ENCODE measurements at places on chromosomes 7 and 10. TPM values are rescaled to one million over a fixed set of nuclear protein-coding genes. Genes with fewer than 3 reads are reported as not detected.

DNA sequence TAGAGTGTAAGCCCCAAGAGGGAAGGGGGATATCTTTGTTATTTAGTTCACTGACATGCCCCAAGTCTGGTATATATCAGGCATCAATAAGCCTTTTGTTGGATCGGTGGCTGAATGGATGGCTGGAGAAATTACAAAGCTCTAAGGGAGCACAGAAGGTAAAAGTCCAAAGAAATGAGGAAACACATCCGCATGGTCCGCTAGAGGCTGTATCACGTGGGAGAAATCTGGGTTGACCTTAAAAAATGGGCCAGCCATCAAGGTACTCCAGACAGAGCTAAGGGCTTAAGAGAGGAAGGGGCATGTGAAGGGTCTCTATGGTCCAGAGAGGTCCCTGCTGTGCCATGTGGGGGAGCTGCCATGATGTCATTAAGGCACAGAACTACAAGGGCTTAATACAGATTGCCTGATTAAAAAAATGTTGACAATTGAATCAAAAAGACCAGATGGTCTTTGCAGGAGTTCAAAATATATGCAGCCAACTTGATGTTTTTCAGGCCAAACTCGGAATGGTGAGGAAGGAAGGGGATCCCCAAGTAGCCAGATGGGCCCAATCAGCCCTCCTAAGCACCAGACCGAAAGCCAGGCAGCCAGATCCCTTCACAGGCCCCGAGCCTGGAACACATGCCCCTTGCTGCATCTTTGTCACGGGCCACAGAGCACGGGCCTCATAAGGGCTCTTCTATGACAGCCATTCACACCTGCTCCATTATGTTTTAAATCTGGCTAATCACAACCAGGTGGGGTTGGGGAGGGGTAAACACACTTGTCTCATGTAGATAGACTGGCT, 31.9 kb downstream of the SCRN1 start:
- DNase-seq, result no peak

DNA sequence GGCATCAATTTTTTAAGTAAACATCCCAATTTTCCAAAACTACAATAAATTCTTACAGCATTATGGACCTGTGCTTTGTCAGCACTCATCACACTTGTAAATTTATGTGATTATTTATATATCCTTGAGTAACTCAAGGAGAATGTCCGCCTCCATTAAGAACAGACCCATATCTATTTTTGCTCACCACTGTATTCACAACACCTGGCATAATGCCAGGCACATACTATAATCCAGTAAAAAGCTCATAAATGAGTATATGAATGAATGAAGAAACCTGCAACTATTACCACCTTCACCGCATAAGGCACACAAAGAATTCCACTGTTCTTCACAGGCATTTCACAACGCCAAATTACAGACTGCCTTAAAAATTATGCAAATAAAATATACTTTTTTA, 46.9 kb downstream of the MINDY3 start:
- no peak for DNase-seq

DNA sequence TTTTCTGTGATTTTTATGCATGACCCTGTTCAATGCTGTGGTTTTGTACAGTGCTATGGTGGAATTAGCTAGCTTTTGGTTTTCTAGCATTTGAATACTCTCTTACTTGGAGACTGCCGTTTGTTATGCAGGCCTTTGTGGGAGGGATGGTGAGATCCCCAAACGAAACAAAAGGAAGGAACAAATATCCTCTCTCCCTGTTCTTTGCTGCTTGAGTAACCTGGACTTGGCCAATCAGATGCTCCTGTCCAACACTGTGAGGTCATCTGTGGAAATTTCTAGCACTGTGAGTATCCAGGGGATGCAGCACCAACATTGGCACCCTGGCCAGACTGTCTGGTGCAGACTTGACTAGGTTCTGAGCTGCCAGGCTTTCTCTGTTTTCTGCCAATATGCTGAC, 314.4 kb downstream of the ANKRD30A start:
- DNase-seq, result no peak

GRCh38 chr7:116582806-116583444, 58.1 kb downstream of the CAV1 start:
- DNase-seq, result no peak

DNA sequence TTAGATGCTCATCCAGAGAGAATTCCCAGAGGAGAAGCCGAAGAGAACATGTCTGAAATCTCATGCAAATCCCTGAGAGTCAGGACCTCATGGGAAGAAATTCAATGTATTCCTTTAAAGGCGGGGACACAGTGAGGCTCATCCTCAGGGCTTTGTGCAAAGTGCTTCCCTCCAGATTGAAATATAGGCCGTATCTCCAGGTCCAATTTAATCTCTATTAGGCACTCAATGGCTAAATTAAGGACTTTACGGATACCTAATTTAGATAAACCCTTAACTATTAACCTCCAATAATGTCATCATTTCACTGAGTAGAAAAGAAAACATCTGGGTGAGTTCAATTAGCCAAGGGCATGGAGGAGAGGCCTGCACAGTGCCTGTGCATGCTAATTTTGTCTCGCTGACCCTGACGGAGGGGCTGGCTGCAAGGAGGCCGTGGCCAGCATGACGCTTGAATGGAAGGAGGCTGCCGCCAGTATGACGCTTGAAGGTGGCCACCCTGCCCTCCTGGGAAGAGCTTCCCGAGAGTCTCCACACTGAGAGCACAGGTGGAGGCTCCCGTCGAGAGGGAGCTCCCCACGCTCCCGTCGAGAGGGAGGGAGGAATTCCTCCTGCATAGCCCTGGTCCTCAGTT, 287.6 kb downstream of the ADARB2 start:
- DNase-seq, result no peak

DNA sequence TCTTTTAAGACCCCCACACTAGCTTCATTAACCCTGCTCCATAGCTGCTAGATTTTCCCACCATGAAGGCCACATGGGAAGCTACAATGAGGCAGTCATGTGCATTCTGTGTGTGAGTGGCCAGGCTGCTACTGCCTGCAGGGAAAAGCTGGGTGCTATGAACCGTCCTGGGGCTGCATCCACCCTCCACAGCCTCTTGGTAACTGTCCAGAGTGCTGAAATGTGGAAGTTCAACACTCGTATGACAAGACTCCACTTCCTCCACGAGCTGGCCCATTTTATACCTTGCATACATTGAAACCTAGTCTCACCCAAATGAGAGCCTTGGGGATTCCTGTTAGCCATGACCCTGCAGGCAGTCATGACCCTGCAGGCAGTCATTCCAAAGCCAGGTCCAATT, 59.4 kb downstream of the CUZD1 start:
- peak; percentile 34 for DNase-seq

DNA sequence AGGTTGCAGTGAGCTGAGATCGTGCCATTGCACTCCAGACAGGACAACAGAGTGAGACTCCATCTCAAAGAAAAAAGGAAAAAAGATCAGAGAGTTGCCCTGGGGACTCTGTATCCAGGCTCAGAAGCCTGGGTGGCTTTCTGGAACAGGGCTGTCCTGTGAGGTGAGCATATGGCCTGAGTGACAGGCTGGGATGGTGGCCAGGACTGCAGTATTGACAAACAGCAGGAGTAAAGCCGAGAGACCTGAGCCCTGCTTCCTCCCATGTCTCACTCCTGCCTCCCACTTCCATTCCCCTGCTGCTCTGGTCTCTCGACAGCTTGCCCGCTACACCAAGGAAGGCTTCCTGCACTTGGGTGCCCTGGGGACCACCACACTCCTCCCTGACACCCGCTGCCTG, 578.5 kb downstream of the GALNT17 start:
- no peak for DNase-seq

The SLC18A3 gene
- polyA plus RNA-seq, result not detected

DNA sequence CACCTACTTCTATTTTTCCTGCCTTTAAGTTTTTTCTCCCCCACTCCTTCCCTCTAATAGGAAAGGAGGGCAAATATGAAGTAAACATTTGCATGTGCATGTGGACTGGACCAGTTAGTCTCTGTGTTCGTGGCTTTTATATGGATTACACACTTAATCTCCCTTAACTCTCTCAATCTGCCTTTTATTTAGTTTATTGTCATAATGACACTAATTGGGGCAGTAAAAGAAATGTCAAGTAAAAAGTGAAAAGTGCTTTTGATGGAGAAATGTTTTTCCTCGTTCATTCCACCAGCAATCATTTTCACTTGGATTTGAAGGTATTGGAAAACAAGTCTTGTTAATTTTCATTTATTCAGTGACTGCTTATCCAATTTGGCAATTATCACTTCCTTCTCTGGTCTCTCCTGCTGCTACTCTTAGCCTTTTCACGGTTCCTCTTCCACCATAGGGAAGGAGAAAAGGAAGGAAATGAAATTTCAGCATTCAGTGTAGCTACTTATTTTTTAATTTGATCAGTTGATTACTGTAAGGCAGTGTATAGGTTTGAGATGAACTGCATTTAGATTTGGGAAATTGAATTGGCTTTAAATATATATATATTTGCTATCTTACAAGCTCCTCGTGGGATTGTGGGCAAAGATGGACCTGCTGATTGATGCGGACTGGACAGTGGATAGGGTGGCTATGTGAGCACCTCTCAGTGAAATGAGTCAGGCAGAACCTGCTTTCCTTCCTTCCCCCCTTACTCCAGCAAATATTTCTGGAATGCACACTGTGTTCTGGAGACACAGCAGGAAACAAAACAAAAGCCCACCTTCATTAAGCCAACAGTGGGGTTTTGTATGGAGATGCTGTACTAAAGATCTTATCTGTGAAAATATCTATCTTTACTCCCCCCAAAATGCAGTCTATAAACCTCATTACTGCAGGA, 77.5 kb downstream of the LRRC4 start:
- no peak for DNase-seq

GRCh38 chr7:12315049-12315448, 88.6 kb downstream of the VWDE start:
- DNase-seq, result no peak

DNA sequence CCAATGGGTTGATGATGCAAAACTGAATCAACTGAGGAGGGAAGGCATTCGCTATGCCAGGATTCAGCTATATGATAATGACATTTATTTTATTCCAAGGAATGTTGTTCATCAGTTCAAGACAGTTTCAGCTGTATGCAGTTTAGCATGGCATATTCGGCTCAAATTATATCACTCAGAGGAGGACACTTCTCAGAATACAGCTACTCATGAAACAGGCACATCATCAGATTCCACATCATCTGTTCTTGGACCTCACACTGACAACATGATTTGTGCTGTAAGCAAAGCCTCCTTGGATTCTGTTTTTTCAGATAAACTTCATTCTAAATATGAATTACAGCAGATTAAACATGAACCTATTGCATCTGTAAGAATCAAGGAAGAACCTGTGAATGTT, 19.7 kb downstream of the TMEM60 start:
- DNase-seq, result no peak

The DPYSL4 gene
- polyA plus RNA-seq, result 0.62 TPM

GRCh38 chr10:14547816-14548215, 217.1 kb upstream of the FRMD4A start:
- no peak for DNase-seq

DNA sequence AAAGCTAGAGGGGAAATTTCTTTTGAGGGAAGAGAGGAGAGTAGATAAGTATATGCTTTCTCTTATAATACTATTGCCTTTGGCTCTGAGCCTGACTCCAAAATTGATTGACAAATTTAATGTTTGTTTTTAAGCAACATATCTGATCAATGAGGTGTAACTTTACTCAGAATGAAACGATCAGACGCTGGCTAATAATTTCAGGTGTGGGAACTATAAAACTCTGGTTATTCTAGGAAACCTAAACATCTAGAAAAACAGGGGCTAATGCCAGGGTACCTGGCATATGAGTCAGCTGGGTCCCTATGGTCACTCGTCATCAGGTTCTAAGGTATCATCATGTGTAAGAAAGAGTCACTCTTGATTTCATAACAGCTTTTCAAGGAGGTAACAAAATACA, 139.7 kb downstream of the ATE1 start:
- no peak for DNase-seq

The TPK1 gene
- polyA plus RNA-seq, result 0.73 TPM

DNA sequence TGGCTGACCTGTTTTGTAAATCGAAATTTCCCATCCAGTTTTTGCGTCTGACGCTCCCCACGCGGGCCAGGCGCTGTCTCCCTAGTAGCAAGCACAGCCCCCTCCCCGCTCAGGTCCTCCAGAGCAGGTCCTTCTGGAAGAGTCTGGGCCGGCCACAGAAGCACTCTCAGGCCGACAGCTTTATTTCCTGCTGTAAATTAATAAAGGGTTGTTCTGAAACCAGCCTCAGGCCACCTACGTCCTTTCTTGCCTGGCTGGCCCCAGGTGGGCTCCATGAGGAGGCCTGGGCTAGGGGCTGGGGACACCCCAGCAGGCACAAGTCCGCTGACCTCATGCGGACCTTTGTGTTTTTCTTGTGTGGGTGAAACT, 35.2 kb downstream of the CAMK2B start:
- DNase-seq, result no peak

The CD36 gene
- polyA plus RNA-seq, result not detected

- no peak for DNase-seq
These were observed 425.7 kb upstream of the NFE2L3 start for GRCh38 chr7:25726170-25726780.

- peak; percentile 75 for DNase-seq
These were observed 83.3 kb downstream of the RNLS start for GRCh38 chr10:88499569-88500470.

GRCh38 chr10:91632671-91633550, at the start of gene PPP1R3C:
Gene PPP1R3C, minus strand, starts transcription at chr10:91633071. Its CDS starts 102 bp downstream, at chr10:91632969.
- peak; percentile 82 for DNase-seq

DNA sequence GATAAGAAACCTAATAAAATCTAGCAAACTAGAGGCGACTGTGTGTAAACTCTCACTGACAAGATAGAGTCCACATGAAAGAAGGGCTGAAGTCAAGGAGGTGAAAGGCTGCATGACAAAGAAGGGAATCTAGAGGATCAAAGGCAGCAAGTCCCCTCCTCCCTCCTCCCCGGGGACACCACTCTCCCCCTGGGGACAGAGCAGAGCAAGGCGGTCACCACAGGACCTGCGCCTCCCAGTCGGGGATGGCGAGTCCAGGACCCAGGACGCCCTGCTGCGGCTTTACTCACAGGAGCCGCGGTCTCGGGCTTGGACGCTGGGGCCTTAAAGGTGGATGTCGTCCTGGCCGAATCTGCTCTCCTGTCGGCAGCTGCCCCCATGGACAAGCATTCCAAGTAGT, 22.4 kb downstream of the BRI3 start:
- no peak for DNase-seq

DNA sequence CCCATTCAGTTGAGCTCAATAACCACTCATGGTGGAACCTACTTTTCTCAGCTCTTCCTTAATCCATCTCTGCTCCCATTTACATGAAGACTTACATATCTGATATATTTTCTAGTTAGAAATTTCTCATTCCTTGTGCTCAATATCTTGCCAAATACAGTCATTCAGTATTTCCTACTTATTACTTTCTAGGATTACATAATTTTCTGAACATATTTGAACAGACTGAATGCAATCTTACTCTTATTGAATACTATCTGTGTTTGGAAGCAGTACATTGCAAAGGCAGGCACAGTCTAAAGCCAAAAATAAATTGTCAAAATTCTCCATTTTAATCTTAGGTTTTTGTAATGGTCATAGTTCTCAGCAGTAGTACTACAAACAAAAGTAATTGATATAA, 126.0 kb downstream of the GNAI1 start:
- DNase-seq, result no peak

The MMD2 gene
- polyA plus RNA-seq, result not detected

DNA sequence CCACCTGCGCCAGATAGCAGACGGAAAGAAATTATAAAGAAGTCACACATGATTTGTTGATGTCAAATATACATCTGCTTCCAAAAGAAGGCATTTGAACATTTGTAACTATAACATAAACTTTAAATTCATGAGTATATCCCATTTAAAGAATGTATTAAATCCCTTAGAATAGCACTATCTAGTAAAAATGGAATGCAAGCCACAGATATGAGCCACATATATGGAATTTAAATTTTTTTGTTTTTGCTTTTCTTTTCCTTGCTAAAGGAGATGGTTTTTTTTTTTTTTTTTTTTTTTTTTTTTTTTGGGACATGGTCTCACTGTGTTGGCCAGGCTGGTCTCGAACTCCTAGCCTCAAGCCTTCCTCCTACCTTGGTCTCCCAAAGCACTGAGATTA, 730.8 kb downstream of the PHTF2 start:
- no peak for DNase-seq

All from foreskin keratinocyte (primary cell).